GM20000 (cell line): ENCODE measurements at places on chromosomes 12 and 14.

DNA sequence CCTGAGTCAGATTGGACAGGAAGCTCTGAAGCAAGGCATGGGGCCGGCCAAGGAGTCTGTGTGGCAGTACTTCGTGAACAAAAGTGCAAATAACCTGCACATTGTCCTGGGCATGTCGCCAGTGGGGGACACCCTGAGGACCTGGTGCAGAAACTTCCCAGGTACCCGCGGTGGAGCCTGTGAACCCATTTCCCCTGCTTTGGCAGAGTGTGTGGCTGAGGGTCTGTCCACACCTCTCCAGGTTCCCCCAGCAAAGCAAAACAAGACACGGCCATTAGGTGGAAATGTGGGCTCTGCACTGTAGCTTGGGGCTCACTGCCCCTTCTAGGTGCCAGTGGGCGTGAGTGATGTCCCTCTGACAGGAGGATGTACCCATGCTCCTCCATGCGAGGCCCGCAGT lies 79.4 kb downstream of the CCDC92 start:
- DNase-seq = no peak

DNA sequence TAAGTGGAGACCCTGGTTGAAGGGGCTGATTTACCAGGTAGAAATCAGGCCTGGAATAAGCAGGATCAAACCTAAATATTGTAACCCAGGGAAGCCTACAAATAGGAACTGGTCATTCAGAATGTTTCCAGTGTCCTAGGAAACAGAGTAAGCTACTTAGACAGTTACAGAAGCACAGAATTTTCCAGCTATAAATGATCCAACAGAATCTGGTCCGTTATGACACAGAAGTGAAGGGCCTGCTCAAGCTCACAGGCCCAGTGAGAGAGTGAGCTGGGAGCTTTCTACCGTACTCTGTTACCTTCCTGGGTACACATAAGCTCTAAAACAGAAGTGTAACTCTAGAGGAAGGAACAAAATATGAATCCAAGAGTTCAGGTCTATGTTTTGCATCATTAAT lies 119.1 kb downstream of the TTC7B start:
- DNase-seq = no peak

DNA sequence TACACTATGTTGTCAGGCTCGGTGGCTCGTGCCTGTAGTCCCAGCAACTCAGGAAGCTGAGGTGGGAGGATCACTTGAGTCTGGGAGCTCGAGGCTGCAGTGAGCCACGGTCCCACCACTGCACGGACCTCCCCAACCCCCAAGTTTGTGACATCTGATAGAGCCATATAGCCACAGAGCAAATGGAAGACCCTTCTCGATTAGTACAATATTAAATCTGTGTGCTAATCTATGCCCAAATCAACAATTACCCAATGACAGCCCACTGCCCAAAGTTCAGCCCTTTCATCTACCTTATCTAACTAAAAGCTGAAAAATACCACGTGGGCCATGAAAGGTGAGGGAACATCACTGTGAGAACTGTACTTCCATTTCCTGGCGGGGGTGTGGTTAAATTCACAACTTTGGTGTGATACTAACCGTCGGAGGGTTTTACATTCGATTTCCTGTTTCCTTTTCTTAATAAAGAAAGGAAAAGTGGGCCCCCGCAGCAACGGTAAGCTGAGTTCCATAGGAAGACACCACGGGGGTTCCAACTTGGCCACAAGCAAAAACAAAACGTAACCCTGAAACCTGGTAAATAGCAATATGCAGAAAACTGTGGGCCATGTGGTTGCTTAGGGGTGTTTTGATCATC lies 31.2 kb upstream of the FOS start:
- DNase-seq = peak; percentile 34

DNA sequence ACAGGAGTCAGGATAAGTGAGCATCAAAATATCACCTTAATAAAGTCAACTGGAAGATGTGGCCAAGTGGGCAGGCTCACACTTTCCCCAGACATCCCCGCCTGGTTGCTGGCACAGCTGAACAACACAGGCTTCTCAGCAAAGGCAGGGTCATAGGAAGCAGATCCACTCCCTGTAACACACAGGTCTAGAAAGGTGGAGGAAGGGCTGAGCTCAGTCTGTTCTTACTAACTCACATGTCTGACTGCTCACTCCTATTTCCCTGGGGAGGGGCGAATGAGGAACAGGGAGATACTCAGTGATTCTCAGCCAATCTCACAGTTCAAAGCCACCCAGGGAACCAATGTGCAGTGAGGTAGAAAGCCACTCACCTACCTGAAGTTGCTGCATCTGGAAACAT lies 45.0 kb upstream of the AMN1 start:
- DNase-seq = peak; percentile 41

- DNase-seq = no peak
Observed at GRCh38 chr14:91004987-91005386, 55.5 kb downstream of the RPS6KA5 start.

DNA sequence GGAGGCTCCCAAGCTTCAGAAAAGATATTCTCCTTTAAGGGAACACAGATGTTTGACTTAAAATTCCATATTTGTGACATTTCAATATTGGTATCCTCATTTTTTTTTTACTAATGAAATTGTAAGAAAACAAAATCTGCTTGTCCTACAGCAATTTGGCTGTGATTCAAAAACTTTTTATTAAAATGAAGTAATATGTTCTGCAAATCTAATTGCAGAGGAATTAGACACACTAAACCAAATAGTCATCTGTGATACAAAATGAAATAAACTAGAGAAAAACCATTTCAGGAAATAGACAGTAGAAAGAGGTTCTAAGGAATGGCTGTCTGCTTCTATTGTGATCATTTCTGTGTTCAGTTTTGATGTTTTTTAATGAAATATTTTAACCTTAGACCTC lies 50.1 kb upstream of the HIF1A start:
- no peak for DNase-seq

DNA sequence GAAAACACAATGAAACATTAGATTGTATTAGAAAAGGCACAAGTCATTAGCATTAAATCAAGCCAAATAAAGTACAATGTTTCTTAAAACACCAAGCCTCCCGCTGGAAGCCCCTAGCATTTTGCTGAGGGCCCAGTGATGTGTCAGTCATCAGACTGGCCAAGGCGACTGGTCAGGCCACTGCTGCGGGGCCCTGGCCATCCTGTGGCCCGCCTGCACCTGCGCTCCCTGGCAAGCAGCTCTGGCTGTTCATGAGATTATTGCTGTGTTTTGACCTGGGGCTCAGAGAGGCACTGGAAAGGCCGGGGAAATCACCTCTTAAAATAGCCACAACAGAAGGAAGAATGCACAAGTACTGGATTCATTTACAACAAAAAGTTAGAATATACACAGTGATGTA lies 24.2 kb upstream of the AMN start:
- DNase-seq = no peak

- DNase-seq = no peak
Observed at GRCh38 chr12:124564971-124565491, 2.4 kb downstream of the NCOR2 start.

GRCh38 chr14:88208858-88209257 lies 114.2 kb downstream of the KCNK10 start:
- no peak for DNase-seq

- DNase-seq = no peak
Observed at GRCh38 chr14:64074961-64075612, 219.1 kb downstream of the ESR2 start.

GRCh38 chr12:100295764-100296555 lies 29.0 kb downstream of the SCYL2 start:
- DNase-seq = no peak

- no peak for DNase-seq
Observed at GRCh38 chr12:41983394-41983793, 161.3 kb downstream of the GXYLT1 start.
